ENCODE measurements at places on chromosomes 3 and 15.

DNA sequence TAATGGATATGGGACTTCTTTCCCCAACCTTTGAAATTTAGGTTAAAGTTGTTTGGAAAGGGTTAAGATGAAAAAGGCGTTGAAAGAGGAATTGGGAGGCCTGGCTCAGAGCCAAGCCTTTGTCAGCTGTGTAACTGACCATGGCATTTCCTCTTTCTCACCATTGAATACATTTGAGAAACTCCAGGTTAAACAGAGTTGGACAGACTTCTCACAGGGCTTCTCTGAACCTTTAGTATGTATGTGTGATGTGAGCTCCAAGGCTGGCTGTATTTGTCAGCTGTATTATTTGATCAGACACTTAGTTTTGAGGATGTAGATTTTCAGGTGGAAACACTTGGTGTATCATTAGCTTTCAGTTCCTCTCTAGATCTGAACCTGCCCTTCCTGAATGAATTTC is 136.4 kb upstream of the GOLGA6L4 start:
- DNase-seq: no peak

DNA sequence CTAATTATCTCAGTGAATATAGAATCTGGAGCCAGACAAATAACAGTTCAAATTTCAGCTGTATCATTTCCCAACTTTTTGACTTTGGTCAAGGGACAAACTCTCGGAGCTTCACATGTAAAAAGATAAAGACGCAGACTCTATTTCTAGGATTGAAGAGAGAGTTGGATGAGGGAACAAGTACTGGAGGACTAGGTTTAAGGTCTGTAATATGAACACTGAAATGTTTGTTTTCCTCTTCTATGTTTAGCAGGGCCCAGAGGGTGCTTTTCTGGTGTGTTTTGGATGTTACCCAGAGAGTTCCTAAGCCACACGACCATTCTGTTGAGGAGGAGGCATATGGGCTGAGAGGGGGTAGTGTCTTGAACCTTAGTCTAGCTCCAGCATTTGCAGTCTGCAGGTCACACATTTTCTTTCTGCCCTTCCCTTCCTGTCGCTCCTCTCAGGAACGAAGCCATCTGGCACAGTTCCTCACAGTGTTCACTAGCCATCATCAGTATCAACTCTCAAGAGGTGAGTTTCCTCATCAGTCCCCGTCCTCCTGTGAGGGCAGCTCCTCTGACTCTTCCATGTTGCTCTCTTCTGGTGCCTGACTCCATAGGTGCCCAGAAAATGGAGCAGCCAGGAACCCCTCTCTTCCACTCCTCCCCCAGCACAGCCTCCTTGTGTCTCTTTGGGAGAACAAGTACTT is 250.1 kb downstream of the SQOR start:
- DNase-seq: no peak

DNA sequence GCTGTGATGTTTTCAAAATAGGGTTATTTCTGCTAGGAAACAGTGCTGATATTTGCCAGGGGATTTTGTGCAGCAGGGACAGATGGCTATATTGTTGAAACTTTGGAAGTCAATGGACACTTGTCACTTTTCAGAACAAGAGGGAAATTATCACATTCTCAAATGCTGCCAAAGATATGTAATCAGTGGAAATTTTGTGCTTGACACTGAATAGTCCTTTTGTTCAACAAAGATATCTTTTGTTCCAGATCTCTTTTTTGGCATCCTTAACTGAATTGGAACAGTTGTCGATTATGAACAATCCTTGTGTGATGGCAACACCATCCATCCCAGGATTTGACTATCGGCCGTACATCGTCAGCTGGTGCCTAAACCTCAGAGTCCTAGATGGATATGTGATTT is 7.8 kb downstream of the CEP97 start:
- DNase-seq: no peak

DNA sequence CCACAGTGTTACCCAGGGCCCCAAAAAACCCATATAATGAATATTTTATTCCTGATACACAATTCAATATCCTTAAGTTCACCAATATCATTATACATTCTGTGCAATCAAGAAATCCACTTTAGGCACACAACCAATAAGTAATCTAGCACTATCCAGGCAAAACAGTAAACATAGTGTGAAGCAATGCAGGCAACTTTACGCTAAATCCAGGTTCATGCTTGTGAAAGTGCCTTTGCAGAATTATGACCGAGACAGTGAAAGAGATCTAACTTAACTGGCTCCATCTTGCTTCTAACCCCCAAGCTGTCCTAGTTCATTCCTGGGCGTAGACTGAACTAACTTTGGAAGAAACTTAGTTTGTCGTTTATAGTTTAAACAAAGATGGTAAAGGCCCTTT is 34.2 kb upstream of the INO80 start:
- DNase-seq: no peak

DNA sequence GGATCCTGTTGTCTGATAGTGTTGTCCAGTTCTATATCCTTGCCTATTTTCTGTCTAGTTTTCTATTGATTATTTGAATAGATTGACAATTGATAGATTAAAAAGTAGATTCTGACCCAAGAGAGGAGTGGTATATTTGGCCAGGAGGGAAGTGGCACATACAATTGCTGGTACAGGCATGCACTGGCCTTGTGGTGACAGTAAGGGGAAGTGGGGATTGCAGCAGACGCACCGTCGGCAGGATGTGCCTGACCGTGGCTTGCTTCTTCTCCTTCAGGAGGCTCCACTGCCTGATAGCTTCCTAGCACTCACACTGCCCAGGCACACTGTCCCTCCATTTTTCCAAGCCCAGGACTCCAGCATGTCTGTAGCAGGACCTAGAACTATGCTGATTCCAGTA is 10.5 kb downstream of the GABRG3 start:
- DNase-seq: no peak

- DNase-seq: no peak
Measured at GRCh38 chr15:100328796-100329195, 13.0 kb downstream of the ADAMTS17 start.

DNA sequence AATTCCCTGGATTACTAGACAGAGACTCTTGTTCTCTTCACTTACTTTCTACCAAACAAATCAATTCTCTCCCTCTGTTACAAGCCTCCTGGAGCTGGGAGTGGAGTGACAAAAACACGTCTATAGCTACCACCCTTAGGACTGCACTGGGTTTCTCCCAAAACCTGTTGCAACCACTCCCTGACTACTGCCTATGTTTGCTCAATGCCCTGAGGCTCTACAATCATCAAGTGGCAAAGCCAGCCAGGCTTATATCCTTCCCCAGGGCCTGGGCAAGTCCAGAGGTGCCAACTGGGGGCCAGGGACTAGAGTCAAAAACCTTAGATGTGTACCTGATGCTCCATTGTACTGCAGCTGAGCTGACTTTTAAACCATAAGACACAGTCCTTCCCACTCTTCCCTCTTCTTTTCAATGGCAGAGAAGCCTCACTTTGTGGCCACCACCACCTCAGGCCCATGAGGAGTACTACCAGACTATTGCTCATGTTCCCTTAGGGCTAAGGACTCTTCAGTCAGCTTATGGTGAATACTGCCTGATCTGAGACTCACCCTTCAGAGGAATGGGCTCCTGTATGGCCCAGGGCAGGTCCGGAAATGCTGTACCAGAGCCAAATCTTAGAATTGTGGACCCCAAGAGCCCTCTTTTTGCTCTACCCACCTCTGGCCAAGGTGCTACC is 125.4 kb upstream of the PLCL2 start:
- no peak for DNase-seq

- no peak for DNase-seq
Measured at GRCh38 chr3:183161552-183162336, 790 bp downstream of the LAMP3 start.

- DNase-seq: no peak
Measured at GRCh38 chr3:158094235-158095110, 11.7 kb downstream of the SHOX2 start.
